Muscle of leg (tissue), 16 donors: ENCODE measurements at places on chromosomes 16 and 17.

DNA sequence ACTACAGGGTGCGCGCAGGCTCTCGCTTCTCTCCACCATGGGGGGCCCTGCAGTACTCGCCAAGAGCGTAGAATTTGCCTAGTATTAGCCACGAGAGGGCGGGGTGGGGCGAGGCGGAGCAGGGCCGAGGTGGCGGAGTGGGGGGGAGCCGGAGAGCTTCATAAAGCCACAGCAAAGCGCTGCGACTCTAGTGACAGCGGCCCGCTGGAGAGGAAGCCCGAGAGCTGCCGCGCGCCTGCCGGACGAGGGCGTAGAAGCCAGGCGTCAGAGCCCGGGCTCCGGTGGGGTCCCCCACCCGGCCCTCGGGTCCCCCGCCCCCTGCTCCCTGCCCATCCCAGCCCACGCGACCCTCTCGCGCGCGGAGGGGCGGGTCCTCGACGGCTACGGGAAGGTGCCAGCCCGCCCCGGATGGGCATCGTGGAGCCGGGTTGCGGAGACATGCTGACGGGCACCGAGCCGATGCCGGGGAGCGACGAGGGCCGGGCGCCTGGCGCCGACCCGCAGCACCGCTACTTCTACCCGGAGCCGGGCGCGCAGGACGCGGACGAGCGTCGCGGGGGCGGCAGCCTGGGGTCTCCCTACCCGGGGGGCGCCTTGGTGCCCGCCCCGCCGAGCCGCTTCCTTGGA lies at the start of gene TBX21:
TSS of gene TBX21 (plus strand) at position 190 of the 627 bp plus-strand sequence. CDS start at position 409, 219 bp downstream.
- no peak within 1 kb of the TSS for H3K27ac ChIP-seq
- peaks cover 62% of the 10 kb centered on the region for H3K27me3 ChIP-seq
- peaks cover 12% of the 10 kb centered on the region for H3K4me1 ChIP-seq
- DNase-seq = peak; percentile 60

DNA sequence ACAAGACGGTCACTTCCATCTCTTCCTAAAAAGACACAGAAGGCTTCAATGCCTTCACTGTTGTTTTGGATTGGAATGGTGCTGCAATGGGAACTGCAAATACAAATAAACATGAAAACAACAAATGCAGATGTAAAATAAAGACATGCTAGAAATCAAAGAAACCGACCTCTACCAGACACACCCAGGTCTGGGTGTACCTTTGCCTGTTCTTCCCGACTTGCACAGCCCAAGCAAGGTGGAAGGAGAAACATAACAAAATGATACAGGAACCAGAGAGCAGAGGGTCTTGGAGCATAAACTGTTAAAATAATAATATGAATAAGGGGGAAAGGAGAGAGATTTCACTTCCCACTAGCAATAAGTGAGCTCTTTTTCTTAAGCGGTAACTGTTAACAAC lies 17.3 kb downstream of the RFFL start:
- H3K4me3 ChIP-seq = no peak overlapping the region
- no peaks in the 10 kb centered on the region for H3K4me1 ChIP-seq

GRCh38 chr16:68227183-68227793 lies 8.6 kb downstream of the ESRP2 start:
- H3K4me1 ChIP-seq = peaks cover 28% of the 10 kb centered on the region
- H3K4me3 ChIP-seq = no peak overlapping the region
- no peaks in the 10 kb centered on the region for H3K27me3 ChIP-seq
- H3K36me3 ChIP-seq = peaks cover 35% of the 10 kb centered on the region

DNA sequence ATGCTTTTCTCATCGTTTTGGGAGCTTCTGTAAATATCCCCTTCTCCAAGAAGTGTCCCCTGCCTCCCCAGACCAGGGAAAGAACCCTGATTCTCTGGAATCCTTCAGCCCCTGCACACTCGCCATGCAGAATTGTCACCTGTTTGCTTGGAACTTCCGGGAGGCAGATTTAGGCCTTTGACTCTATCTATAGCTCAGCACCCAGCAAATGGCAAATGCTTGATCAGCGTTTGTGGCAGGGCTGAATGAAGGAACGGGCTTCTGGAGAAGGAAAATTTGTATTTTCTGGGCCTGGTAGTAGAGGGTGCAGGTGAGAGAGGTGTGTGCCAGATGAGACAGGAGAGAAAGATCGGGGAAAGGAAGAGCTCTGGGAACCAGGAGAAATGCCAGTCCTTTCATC lies 18.3 kb upstream of the CACNG4 start:
- H3K4me3 ChIP-seq = no peak overlapping the region
- H3K27me3 ChIP-seq = peaks cover 26% of the 10 kb centered on the region
- no peak for DNase-seq
- peaks cover 46% of the 10 kb centered on the region for H3K4me1 ChIP-seq
- H3K27ac ChIP-seq = peak overlapping the region; percentile 62

GRCh38 chr16:23085949-23086348 lies 63.3 kb downstream of the USP31 start:
- no peaks in the 10 kb centered on the region for H3K4me1 ChIP-seq
- no peak overlapping the region for H3K27ac ChIP-seq
- H3K4me3 ChIP-seq = no peak overlapping the region

- no peak overlapping the region for H3K4me3 ChIP-seq
- H3K4me1 ChIP-seq = peaks cover 18% of the 10 kb centered on the region
- H3K27me3 ChIP-seq = no peaks in the 10 kb centered on the region
- DNase-seq = no peak
- H3K27ac ChIP-seq = no peak overlapping the region
- peaks cover 10% of the 10 kb centered on the region for H3K36me3 ChIP-seq
Measured at GRCh38 chr17:43403846-43404245, 5.1 kb downstream of the ARL4D start.

DNA sequence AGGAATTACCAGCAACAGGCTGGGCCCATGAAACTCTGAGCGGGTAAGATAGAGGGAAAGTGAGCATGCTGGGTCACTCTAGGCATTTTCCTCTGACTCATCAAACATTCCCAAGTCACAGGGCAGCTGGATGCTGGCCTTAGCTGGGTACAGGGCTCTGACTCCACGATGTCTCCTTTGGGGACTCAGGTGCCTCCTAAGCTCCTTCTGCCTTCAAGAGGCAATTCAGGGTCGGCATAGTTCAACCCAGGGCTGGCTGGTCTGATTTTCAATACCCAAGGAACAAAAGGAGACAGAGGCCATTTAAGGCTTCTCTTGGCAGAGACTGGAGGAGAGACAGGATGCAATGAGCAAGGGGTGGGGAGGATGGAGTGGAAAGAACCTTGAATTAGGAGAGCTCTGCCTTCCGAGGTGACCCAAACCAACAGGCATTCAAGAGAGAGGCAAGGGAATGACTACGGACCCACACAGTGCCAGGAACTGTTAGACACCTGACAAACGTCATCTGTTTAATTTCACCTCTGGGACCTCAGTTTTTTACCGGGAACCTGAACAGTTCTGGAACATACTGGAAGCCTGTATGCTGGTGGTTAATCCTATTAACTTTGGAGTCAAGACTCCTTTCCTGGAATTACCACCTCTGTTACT lies 910 bp downstream of the WBP2 start:
- peaks cover 31% of the 10 kb centered on the region for H3K4me1 ChIP-seq
- peak; percentile 54 for DNase-seq
- H3K27me3 ChIP-seq = no peaks in the 10 kb centered on the region
- peak overlapping the region; percentile 93 for H3K27ac ChIP-seq

- no peak overlapping the region for H3K4me3 ChIP-seq
- no peak overlapping the region for H3K27ac ChIP-seq
- no peak for DNase-seq
- H3K36me3 ChIP-seq = peaks cover 25% of the 10 kb centered on the region
- H3K4me1 ChIP-seq = no peaks in the 10 kb centered on the region
- no peaks in the 10 kb centered on the region for H3K27me3 ChIP-seq
Measured at GRCh38 chr16:8760021-8760420, 37.4 kb downstream of the TMEM186 start.

- peaks cover 49% of the 10 kb centered on the region for H3K4me1 ChIP-seq
- no peak overlapping the region for H3K4me3 ChIP-seq
- peaks cover 52% of the 10 kb centered on the region for H3K36me3 ChIP-seq
- H3K27ac ChIP-seq = no peak overlapping the region
- no peaks in the 10 kb centered on the region for H3K27me3 ChIP-seq
Measured at GRCh38 chr16:70661534-70661917, 15.2 kb downstream of the IL34 start.

- no peaks in the 10 kb centered on the region for H3K27me3 ChIP-seq
- H3K36me3 ChIP-seq = peaks cover 2% of the 10 kb centered on the region
- no peak overlapping the region for H3K27ac ChIP-seq
- H3K4me1 ChIP-seq = peaks cover 5% of the 10 kb centered on the region
- H3K4me3 ChIP-seq = no peak overlapping the region
Measured at GRCh38 chr17:31126318-31126717, 31.5 kb downstream of the NF1 start.

- H3K36me3 ChIP-seq = no peaks in the 10 kb centered on the region
- H3K27ac ChIP-seq = peak overlapping the region; percentile 63
- DNase-seq = peak; percentile 69
- H3K27me3 ChIP-seq = no peaks in the 10 kb centered on the region
- H3K4me3 ChIP-seq = no peak overlapping the region
Measured at GRCh38 chr16:77206533-77206932, 7.3 kb downstream of the SYCE1L start.

DNA sequence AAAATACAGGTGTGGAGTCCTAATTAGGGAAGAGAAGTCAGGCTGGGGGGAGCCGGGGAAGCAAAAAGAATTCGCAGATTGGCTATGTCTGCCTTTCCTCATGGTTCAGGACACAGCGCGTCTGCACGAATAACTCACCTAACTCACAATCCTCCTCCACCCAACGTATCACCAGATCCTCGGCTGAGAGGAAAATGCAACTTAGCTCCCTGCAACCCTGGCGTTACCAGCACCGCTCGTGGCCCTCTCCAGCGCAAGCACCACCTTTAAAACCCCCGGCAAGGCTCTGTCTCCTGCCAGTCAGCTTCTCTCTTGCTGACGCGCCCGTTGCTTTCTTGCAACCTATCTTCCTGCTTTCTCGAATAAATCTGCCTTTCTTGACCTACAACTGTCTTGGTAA lies 49.8 kb upstream of the METRNL start:
- no peak for DNase-seq
- H3K27me3 ChIP-seq = no peaks in the 10 kb centered on the region
- peaks cover 27% of the 10 kb centered on the region for H3K36me3 ChIP-seq
- H3K4me1 ChIP-seq = no peaks in the 10 kb centered on the region
- no peak overlapping the region for H3K27ac ChIP-seq

GRCh38 chr17:42547698-42548069 lies 5.0 kb upstream of the HSD17B1 start:
- no peak overlapping the region for H3K27ac ChIP-seq
- H3K4me1 ChIP-seq = peaks cover 31% of the 10 kb centered on the region
- peaks cover 3% of the 10 kb centered on the region for H3K27me3 ChIP-seq
- H3K4me3 ChIP-seq = no peak overlapping the region

- no peak overlapping the region for H3K4me3 ChIP-seq
- no peaks in the 10 kb centered on the region for H3K27me3 ChIP-seq
- H3K4me1 ChIP-seq = peaks cover 51% of the 10 kb centered on the region
- no peak overlapping the region for H3K27ac ChIP-seq
- no peak for DNase-seq
Measured at GRCh38 chr17:59375857-59376256, 44.4 kb downstream of the YPEL2 start.

GRCh38 chr16:53912155-53912554 lies 208.2 kb downstream of the FTO start:
- no peak for DNase-seq
- H3K4me3 ChIP-seq = no peak overlapping the region
- H3K4me1 ChIP-seq = peaks cover 19% of the 10 kb centered on the region
- H3K36me3 ChIP-seq = no peaks in the 10 kb centered on the region

- H3K27me3 ChIP-seq = no peaks in the 10 kb centered on the region
- H3K4me3 ChIP-seq = no peak overlapping the region
- H3K36me3 ChIP-seq = peaks cover 14% of the 10 kb centered on the region
- DNase-seq = peak; percentile 43
- peaks cover 3% of the 10 kb centered on the region for H3K4me1 ChIP-seq
Measured at GRCh38 chr17:67160791-67161190, 84.2 kb downstream of the HELZ start.

GRCh38 chr17:80619535-80620235 lies 75.0 kb downstream of the RPTOR start:
- peaks cover 9% of the 10 kb centered on the region for H3K4me1 ChIP-seq
- H3K4me3 ChIP-seq = no peak overlapping the region
- no peaks in the 10 kb centered on the region for H3K36me3 ChIP-seq
- H3K27me3 ChIP-seq = no peaks in the 10 kb centered on the region
- no peak overlapping the region for H3K27ac ChIP-seq

GRCh38 chr17:77873500-77874302 lies 84.8 kb upstream of the TNRC6C start:
- no peaks in the 10 kb centered on the region for H3K36me3 ChIP-seq
- peaks cover 11% of the 10 kb centered on the region for H3K4me1 ChIP-seq
- H3K27me3 ChIP-seq = peaks cover 5% of the 10 kb centered on the region
- no peak for DNase-seq

- H3K4me1 ChIP-seq = peaks cover 9% of the 10 kb centered on the region
- no peaks in the 10 kb centered on the region for H3K27me3 ChIP-seq
Measured at GRCh38 chr16:30808146-30808545, 21.1 kb upstream of the ZNF629 start.

GRCh38 chr16:2458887-2459646 lies 842 bp upstream of the TEDC2 start:
- peak overlapping the region; percentile 62 for H3K4me3 ChIP-seq
- peak overlapping the region; percentile 59 for H3K27ac ChIP-seq
- peaks cover 20% of the 10 kb centered on the region for H3K4me1 ChIP-seq
- no peaks in the 10 kb centered on the region for H3K27me3 ChIP-seq
- peaks cover 35% of the 10 kb centered on the region for H3K36me3 ChIP-seq

- H3K27ac ChIP-seq = no peak overlapping the region
- no peak overlapping the region for H3K4me3 ChIP-seq
- H3K4me1 ChIP-seq = no peaks in the 10 kb centered on the region
- no peaks in the 10 kb centered on the region for H3K36me3 ChIP-seq
- no peaks in the 10 kb centered on the region for H3K27me3 ChIP-seq
Measured at GRCh38 chr16:53781023-53781605, 77.2 kb downstream of the FTO start.

DNA sequence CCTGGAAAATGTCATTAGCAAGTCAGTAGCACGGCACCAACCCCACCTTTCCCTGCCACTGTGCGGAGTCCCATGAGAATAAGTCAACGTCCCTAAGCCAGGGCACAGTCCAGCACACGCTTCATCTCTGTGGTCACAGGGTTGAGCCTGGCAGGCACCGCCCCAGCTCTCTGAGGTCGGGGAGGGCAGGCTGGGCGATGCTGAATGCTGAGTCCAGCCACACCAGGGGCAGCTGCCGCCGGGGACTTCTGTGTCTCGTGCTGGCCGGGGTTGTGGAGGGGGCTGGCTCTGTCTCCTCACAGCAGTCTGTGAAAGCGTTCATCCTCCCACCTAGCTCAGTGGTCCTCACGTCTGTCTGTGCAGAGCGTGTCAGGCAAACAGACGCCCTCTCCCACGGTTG lies 53.2 kb downstream of the BANP start:
- peaks cover 24% of the 10 kb centered on the region for H3K4me1 ChIP-seq
- DNase-seq = no peak
- peaks cover 16% of the 10 kb centered on the region for H3K36me3 ChIP-seq
- H3K4me3 ChIP-seq = no peak overlapping the region

DNA sequence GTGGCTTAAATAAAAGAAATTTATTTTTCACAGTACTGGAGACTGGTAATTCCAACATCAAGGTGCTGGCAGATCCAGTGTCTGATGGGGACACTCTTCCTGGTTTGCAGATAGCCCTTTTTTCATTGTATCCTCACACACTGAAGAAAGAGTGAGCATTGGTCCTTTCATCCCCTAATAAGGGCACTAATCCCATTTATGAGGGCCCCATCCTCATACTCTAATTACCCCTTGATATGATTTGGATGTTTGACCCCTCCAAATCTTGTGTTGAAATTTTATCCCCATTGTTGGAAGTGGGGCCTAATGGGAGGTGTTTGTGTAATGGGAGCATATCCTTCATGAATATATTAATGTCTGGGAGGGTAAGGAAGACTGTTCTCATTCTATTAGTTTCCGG lies 9.4 kb upstream of the FAM20A start:
- H3K4me3 ChIP-seq = no peak overlapping the region
- no peaks in the 10 kb centered on the region for H3K36me3 ChIP-seq
- no peak for DNase-seq
- no peak overlapping the region for H3K27ac ChIP-seq
- no peaks in the 10 kb centered on the region for H3K27me3 ChIP-seq
